Fibroblast of lung (primary cell): ENCODE measurements at places on chromosomes 5 and 9. TPM values are rescaled to one million over a fixed set of nuclear protein-coding genes. Genes with fewer than 3 reads are reported as not detected.

Gene CD180
- total RNA-seq: not detected in 2 replicates

Gene UGT3A2
- total RNA-seq: not detected in 2 replicates

Gene FAM221B
- total RNA-seq: not detected in 2 replicates

DNA sequence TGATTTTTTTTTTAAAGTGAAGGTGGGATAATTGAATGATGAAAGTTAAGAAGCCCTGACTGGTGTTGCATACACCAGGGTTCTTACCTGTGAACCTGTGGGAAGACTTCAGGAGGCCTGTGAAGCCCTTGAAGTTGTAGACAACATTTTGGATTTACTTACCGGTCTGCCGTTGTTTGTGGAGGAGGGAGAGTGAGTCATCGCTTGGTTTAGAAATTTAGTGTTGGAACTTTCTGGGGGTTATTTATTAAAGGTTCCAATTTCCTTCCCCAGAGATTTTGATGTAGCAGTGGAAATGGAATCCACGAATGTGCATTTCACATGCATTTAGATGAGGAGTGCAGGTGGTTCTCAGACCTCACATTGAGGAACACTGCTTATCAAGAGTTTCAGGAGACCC, 49.6 kb downstream of the ARHGAP26 start:
- DNase-seq: peak; percentile 58
- H3K4me3 ChIP-seq: no peak overlapping the region
- H3K27ac ChIP-seq: no peak overlapping the region
- H3K27me3 ChIP-seq: no peaks in the 10 kb centered on the region
